ENCODE measurements at places on chromosomes 4 and X.

DNA sequence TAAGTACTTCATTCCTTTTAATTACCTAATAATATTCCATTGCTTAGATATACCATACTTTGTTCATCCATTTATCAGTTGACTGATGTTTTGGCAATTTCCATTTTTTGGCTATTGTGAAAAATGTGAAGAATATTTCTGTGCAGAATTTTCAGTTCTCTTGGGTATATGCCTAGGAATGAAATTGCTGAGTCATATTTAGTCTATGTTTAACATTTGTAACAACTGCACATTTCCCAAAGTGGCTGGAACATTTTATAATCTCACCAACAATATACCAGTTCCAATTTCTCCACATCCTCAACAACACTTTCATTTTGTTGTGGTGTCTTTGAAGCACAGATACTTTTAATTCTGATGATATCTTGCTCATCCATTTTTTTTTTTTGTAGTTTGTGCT is 215.5 kb downstream of the PDGFC start:
- no peak for DNase-seq

DNA sequence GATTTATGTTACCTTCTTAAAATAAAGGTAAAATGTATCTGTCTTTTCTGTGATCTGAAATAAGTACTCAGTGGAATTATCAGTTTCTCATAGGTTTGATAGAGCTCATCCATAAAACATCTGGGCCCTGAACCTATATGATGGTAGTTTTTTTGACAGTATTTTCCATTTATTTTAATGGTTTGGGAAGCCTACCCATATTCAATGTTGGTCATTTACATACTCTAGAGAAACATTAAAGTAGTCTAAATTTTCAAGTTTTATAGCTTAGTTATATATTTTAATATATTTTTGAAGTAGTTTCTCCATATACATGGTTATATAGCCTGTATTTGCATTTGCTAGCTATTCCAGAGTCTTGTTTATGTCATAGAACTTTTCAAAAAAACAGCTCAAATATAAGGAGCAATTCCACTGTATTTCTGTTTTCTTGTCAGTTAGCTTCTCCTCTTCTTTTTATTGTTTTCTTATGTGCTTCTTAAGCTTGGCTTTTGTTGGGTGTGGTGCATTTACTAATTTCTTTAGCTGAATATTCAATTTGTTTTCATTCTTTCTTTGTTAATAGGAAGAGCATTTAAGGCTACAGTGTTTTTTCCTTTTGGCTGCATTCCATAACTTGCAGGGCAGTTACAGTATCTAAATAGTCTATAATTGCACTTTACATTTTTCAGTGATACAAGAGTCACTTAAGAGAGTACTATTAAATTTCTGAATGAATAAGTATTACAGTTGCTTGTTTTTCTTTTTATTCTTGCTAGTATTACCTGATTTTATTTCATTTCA is 181.4 kb downstream of the DKK2 start:
- no peak for DNase-seq

GRCh38 chrX:119417376-119417775 is 18.2 kb downstream of the SLC25A43 start:
- DNase-seq, result no peak

- DNase-seq, result no peak
Observed at GRCh38 chr4:30553151-30553550, 167.0 kb upstream of the PCDH7 start.

DNA sequence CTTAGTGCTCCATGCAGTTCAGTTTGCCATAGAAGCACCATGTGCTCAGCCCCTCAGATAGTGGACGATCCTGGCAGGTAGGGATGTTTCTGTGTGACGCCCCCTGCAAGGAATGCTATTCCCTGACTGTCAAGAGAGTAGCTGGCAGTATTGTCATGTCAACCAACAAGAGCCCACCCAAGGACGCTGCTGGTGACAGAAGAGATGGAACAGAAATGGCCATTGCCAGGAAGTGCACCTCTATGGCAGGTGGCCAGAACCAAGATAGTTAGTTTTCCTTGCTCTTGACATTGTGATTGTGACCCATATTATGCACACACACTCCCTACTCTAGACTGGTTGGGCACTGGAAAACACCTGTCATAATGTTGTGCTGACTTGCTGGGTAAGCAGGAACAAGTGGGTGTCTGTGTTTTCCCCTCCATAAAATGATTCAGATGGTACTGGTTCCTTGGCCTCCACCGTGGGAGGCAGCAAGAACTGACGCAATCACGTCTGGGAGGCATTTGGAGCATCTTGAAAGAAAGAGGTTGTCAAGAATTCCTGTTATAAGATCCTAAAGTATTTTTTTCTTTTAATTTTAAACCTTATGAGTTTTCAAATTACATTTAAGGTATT is 507.9 kb downstream of the MID1IP1 start:
- DNase-seq, result no peak

DNA sequence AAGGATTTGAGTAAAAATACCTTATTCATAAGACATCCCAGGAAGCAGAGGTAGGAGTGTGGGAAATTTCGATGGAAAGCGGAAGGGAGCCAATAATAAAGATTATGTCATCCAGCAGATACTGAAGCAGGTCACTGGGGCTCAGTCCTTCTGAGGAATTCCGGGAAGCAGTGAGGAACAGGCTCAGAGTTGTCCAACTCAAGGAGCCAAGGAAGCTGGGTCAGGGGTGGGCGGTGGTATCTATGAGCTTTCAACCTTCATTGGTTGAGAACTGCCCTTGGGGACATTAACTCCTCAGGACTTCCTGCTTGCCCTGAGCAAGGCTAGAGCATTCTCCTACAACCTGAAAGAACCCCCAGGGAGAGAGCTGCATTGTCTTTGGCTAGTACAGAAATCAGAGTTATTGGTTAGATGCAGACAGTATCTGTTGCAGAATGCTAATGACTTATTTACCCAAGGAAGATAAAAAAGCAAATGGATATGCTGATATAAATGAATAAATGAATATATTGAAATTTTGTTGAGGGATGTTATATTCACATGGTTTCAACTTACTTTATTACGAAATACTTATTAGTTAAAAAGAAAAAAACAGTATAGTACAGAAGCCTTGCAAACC is 68.2 kb downstream of the DMP1 start:
- no peak for DNase-seq

- DNase-seq, result no peak
Observed at GRCh38 chrX:17519358-17519757, 144.4 kb downstream of the NHS start.

GRCh38 chrX:70183091-70183490 is 5.8 kb downstream of the DGAT2L6 start:
- DNase-seq, result no peak

GRCh38 chrX:130120321-130120731 is 10.0 kb upstream of the ELF4 start:
- no peak for DNase-seq

GRCh38 chr4:48043504-48043903 is 26.9 kb downstream of the NIPAL1 start:
- DNase-seq, result no peak

DNA sequence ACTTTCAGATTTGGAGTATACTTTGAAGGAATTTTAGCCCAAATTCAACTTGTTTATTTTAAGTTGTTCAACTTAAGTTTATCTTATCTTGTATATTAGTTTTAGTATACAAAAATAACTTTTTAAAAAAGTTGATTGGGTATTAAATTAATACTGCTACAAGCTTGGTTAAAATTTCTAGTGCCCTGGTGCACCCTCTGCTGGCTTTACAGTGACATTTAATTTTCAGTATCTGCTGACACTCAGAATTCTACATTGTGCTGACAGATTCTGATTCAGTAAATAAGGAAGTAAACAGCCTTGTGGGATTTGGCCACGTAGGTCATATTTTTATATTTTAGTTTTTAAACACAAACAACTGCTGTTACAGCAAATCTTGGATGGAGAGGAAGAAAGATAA is 2.9 kb downstream of the EDA start:
- no peak for DNase-seq

- no peak for DNase-seq
Observed at GRCh38 chr4:41795796-41796385, 47.4 kb upstream of the PHOX2B start.
